H9 (cell line): ENCODE measurements at places on chromosomes 12 and 14. TPM values are rescaled to one million over a fixed set of nuclear protein-coding genes. Genes with fewer than 3 reads are reported as not detected.

The EID3 gene
- 1.2 and 1.4 TPM in 2 replicates for total RNA-seq

The AHNAK2 gene
- total RNA-seq, result 2.3 and 2.8 TPM in 2 replicates

The KCNJ8 gene
- 0.15 and 0.22 TPM in 2 replicates for total RNA-seq

The RIMBP2 gene
- 0.70 TPM in 2 replicates for total RNA-seq
